Stimulated activated naive CD4-positive, alpha-beta T cell treated with Interleukin-2 at 50 U/mL for 16 hours (primary cell): ENCODE measurements at places on chromosomes 6 and 20.

DNA sequence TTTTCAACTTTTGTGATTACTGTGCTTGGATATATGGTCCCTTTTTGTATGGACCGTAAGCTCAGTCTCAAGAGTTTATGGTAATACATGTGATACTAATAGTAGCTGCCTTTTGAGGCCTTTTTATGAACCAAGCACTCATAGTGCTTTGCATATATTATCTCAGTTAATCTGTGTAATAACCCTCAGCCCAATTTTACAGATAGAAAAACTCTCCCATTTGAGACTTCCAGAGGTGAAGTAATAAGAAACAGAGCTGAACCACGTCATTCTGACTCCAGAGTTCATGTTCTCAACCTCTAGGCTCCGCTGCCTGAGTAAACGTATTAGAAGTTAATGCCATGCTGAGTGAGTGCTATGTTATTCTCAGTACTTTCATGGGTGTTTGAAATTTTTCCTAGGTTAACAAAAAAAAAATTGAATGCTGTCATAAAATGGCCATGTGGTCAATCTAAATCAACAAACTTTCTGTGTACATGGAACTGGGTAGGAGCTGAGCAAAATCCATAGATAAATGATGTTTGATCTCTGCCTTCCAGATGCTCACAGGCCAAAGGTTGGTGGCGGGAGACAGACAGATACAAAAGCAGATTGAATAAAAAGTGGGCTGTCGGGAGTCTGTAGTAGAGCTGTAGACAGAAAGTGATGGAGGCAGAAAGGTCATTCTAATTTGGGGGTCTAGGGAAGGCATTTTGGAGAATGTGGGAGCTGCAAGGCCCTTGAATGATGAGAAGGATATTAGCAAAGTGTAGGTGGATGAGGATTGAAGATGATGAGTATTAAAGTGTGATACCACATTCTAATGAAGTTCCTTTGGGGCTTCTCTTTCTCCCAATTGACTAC, 22.6 kb upstream of the ELOVL2 start:
- no peak for DNase-seq

GRCh38 chr6:124758663-124759062, 203.6 kb upstream of the RNF217 start:
- no peak for DNase-seq

- no peak for DNase-seq
Observed at GRCh38 chr20:33673410-33674293, 576 bp downstream of the NECAB3 start.

DNA sequence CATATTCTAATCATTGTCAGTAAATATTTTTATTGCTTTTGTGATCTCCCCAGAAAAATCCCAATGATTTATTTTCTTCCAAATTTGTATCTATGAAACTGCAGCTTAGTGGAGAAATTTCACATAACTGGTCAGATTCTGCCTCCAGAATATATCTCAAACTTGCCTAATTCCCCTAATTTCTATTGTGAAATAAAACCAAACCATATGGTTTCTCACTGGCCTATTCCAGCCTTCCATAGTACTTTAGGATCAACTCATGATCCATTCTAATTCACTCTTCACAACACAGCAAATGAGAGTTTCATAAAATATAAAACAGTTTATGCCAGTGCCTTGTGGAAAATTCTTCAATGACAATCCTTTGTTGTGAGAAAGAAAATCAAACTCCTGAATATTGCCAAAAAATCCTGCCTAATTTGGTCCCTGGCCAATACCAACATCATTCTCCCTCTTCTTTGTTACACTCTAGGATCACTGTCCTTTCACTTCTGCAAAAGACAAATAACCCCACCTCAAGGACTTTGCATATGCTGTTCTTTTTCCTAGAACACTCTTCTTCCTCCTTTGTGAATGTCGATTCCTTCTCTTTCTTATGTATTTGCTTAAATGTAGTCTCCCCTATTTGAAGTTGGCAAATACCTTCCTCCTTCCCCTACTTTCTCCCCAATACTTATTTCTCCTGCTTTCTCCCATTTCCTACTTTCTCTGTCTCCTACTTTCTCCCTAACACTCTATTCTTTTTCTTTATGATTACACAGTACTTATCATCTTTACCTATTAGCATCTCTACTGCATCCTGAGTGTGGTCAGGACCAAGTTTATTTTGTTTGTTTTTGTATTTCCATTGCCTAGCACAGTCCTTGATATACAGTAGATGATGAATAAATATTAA, 587.5 kb downstream of the RFPL4B start:
- no peak for DNase-seq

GRCh38 chr20:7693761-7694160, 246.5 kb downstream of the HAO1 start:
- no peak for DNase-seq

DNA sequence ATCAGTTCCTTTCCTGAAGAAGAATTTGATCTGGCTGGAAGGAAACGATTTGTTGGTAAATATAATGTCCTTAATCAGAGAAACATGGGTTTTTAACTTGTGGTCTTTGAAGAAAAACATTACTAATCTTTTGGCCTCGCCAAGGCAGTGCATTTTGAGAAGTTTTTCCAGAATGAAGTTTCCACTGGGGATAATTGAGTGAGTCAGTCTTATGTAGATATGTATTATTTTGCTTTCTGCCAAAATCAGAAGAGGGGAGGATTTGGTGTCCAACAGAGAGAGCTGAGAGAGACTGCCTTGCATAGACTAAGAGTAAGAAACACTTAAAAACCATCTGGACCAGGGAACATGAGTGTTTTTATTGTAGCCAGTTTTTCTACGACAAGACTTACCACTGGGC, 79.9 kb downstream of the FNDC1 start:
- DNase-seq: no peak

DNA sequence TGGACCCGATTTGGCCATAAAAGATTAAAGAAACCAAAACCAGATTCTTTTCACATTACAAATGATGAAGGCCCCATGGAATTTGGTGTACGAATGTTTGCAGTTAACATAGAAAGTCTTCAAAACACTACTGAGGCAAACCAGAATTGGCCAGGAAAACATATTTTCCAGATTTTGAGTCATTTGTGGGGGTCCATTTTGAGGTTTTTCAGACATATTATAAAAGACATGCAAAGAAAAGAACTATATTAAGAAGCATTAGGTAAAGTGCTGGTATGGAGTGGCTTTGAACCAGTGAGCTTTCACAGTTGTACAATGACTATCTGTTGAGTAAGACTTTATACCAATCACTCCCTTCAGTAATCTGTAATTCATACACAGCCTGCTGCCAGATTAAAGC, 168.9 kb upstream of the COL21A1 start:
- DNase-seq: no peak

DNA sequence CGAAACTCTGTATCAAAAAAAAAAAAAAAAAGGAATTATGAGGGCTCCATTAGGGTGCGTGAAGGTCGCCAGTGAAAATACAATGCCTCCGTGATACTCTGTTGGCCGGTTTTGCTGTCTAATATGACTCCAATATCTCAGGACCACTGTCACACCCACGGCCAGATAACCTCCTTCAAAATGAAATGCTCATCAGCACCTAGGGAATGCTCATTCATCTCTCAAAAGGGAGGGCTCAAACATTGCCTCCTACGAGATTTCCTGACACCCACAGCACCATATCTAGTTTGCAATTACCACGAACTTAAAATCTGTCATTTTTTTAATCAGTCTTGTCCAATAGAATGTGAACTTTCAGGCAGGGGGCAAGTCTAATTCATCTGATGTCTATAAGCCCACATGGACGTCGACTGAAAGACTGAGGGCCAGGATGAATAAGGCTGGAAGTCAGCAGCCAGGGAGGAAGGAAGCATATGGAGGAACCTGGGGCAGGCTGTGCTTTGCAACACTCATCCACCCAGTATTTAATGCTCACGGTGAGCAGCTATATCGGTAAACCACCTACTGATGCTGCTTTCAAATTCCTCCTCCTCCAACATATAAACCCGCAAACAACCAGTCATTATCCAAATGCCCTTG, 42.8 kb downstream of the MAP3K5 start:
- no peak for DNase-seq

DNA sequence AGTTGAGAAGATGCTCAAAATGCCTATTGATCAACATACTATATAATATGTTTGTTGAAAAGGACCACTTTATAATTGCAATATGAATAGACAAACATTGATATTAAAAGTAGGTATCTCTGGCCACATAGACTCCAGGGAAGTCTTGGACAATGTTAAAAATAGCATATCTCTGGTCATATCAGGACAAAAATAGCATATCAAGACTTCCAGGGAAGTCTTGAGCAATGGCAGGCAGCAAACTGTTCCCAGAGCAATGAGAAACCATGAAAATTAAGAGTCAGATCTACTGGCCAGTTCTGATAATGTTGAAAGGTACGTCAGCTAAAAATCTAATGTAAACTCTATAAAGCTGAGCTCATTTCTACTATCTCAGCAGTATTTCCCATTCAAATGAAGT, 1130.3 kb upstream of the CITED2 start:
- no peak for DNase-seq

DNA sequence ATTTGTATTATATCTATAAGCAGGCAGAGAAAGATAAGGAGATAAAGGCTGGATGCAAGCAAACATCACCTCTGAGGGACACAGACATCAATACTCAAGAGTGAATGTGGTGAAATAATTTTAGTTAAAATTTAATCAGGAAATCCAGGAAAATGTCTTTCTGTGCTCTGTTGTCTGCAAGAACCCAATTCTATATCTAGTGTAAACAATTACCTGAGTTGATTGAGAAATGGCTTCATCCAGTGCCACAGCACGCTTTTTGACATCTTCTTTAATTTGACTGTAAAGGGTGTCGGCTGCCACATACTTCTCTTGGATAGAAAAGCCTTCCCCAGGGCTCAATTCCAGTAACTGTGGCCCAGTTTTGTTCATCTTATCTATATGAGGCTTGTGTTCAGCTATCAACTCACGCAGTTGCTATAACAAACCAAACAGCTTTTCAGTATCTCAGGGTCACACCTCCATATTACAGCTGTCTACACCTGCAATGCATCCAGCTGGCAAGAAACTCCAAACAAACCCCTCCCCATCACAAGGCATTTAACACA, 131.6 kb downstream of the DST start:
- DNase-seq: no peak
